ENCODE measurements at places on chromosomes 2 and 18.
A peak's percentile ranks its signal among the peaks of the same experiment; 100 is the strongest.

DNA sequence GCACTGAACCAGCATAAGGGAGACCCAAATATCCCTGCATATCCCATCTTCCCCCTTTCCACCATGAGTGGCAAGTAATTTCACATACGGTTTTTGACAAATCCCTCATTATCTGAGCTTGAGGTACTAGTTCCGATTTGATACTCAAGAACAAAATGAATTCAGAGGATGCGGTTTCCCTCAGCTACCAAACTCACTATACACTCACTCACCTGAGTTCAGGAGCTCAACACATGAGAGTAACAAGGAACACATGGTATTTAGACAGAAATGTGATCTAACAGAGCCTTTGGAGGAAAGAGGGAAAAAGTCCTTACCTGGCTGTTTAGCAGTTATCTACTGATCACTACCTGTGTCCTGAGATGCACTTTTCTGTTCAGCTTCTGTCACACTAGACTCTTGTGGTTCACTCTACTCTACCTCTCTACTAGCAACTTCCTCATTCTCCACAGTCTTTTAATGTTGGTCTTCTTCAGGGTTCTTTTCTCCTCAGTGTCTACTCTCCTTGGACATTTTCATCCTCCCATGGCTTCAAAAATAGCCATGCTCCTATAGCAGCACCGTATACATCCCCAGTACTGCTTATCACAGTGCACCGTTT, 25.1 kb downstream of the ASXL2 start:
- no peak for DNase-seq

GRCh38 chr18:48514786-48515185, 24.0 kb upstream of the CTIF start:
- no peak for DNase-seq

DNA sequence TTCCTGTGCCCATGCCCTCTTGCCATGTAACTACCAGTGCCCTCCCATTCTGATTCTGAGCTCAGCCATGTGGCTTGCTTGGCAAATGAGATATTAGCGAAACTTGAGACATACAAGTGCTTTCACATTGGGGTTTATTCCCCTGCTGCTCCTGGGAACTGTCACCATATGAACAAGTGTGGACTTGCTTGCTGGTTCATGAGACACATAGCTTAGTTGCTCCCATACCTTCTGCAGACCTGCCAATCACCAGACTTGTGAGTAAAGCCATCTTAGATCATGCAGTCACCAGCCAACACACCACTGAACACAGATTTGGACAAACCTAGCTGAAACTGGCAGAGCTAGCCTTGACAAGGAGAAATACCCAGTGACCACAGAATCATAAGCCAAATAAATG, 155.1 kb downstream of the SS18 start:
- DNase-seq = no peak

- DNase-seq = no peak
These were observed 126.3 kb downstream of the TPGS2 start for GRCh38 chr18:36702401-36703013.

- DNase-seq = no peak
These were observed 955.8 kb downstream of the TDRD15 start for GRCh38 chr2:22079583-22079982.

GRCh38 chr2:153222231-153223165, 256.1 kb downstream of the RPRM start:
- DNase-seq = no peak

DNA sequence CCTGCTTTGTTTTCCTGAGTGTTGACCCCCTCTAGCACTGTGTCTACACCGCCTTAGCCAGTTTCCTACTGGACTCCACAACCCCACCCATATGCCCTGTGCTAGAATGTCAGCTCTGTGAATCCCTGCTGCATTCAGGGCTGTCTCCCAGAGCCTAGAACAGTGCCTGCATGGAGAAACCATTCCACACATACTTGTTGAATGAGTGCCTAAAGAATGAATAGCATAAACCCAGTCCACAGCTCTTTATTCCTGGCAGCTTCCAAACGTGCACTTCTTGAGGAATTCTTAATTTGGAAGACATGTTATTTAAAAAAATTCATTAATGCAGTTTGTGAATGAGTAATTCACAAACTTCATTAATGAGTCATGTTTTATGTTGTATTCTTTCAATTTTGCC, 6.5 kb upstream of the NAPG start:
- DNase-seq = no peak

- no peak for DNase-seq
These were observed 217.7 kb downstream of the SH3RF3 start for GRCh38 chr2:109346601-109347228.

DNA sequence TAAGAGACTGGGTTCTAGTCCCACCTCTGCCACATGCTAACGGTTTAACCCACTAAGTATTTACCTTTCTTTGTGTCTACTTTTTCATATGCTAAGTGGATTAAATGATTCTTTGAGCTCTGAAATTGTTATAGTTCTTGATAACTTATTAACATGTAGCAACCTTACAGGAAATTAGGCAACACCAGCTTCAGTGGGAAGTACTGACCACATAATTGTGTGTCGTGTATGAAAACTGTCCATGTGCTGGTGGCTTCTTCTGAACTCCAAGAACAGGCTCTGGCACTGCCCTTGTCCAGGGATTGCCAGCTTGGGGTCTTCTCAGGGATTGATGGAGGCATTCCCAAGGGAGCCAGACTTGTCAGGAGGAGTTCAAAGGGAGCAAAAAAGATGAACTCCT, 427.7 kb downstream of the TGIF1 start:
- DNase-seq = no peak

DNA sequence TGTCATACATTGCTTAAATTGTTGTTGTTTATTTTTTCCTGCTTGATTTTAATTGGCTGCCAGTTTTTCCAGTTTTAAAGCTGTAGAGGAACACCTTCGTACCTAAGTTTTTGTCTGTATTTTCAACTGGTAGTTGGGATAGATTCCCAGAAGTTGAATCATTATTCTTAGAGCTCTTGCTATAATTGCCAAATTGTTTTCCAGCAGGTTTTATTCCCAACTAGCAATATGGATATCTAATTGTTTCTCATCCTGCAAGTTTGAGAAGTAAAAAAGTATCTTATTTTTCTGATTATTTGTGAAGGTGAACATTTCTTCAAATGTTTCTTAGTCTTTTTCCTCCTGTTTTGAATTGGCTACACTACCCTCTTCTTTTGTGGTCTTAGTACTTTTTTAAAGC, 6.7 kb downstream of the SMARCAL1 start:
- DNase-seq = no peak

- no peak for DNase-seq
These were observed 93.7 kb upstream of the SETBP1 start for GRCh38 chr18:44586782-44587524.

- no peak for DNase-seq
These were observed 34.7 kb upstream of the MBP start for GRCh38 chr18:77167251-77167650.

- no peak for DNase-seq
These were observed 12.0 kb upstream of the ATP6V1C2 start for GRCh38 chr2:10709290-10709939.

GRCh38 chr2:174826051-174826450, 61.8 kb upstream of the CHRNA1 start:
- DNase-seq = no peak

DNA sequence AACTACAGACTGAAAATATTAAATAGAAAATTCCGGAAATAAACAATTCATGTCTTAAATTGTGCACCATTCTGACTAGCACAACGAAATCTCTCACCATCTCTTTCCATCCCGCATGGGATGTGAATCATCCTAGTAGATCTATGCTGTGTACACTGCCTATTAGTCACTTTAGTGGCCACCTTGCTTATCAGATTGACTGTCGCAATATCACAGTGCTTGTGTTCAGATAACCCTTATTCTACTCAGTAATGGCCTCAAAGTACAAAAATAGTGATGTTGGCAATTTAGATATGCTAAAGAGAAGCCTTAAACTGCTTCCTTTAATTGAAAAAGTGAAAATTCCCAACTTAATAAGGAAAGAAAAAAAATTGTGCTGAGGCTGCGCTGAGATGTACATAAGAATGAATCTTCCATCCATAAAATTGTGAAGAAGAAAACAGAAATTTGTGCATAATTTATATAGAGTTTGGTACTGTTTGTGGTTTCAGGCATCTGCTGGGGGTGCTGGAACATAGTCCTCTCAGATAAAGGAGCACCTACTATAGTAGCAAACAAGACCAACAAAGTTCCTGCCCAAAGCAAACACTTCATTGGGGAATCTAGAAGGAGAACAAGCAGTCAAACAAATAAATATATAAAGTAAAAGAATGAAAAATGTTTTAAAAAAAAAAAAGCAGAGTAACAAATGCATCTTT, 12.0 kb downstream of the PSMD1 start:
- DNase-seq = peak; percentile 29

DNA sequence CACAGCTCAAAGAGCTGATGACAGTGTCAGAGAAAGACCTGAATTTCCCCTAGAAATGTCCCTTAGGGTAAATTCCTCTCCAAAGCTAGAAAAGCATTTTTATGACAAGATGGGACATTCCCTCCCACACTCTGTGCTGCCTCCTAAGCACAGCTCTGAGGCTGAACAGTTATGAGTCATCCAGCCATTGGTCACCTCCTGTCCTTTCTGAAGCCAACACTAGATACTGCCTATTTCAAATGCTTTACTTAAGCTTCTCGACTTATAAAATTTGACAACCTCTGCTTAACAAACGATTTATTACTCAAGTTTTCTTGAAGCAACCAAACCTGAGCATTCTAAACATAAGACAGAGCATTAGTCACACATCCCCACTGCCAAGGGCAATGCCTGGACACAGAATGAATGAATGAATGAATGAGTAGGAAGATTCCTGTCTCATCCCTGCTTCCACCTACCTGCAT, 35.4 kb downstream of the B4GALT6 start:
- DNase-seq = no peak

GRCh38 chr2:78870343-78870967, 155.0 kb upstream of the REG3G start:
- DNase-seq = no peak

DNA sequence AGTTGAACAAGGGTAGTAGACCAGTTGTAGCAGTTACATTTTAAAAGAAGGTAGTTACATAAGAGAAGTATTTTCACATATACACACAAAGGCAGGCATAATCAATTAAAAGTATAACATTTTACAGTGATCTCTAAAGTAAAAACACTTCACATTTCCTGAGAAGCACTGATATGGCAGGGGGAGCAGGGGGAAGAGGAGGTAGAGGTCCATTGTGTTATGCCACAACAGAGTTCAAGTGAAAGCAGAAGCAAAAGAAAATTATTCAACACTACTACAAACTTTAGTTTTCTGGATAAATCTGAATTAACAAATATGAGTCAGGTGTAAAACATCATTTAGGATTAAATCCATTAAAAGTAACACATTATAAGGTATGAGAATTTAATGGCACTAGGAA, 38.4 kb downstream of the ROCK1 start:
- no peak for DNase-seq

DNA sequence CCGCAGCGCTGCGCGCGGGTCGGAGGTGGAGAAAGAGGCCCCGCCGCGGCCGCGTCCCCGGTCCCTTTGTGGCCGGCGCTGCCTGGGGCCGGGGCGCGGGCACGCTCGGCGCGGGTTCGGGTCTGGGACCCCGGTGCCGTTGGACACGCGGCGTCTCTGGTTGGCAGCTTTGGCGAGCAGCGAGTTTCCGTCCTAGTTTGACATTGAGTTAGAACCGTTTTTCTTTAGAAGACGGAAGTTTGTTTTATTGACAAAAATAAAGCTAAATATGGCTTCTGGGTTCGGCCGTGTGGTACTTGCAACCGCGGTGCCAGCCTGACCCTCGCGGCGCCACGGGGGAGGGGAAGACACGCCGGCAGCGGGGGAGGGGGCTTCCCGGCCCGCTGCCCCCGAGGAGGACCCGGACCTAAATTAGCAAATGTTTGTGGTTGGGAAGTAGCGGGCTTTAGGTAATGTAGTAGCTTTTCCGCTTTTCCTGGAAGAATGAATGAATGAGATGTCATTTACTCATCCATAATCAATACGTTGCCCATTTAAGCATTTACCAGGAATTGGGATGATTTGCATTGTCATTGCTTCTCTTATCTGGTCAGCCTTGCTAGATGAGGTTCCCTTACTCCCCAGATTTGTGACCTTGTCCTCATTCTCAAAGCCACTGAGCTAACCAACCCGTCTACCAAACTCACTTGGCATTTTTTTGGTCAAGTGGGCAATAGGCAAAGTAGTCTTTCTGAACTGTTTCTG, 530 bp downstream of the GALNT1 start:
- peak; percentile 18 for DNase-seq
